NCI-H1417 treated with DMSO at 0.1 percent for 48 hours (cell line): ENCODE measurements at places on chromosomes 7 and 10.

DNA sequence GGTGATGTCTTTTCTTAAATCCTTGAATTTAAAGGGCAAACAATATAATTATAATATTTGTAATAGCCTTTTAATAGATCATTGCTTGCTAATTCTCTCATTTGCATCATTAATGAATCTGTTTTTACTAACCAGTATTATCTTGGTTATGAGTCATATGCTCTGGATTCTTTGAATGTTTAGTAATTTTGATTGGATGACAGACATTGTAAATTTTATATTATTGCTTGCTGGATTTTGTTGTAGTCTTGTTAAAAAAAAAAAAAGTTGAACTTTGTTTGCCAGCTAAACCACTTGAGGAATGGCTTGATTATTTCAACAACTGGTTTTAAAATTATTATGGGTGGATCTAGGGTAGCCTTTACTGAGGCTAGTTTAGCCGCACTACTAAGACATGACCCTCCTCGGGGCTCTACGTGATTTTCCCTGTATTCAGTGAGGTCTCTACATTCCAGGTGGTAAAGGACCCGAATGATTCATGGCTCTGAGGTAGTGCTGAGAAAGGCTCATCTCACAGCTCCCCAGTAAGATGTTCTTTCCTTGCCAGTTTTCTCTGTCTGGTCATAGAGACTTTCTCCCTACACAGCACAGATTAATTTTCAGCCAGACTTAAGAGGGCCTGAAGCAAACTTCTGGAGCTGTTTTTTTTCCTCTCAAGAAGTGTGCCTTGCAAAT, 8.5 kb downstream of the C10orf90 start:
- no peak for DNase-seq

GRCh38 chr10:5445006-5445405, 32.6 kb downstream of the NET1 start:
- DNase-seq: no peak

GRCh38 chr7:131555552-131556052, 826 bp downstream of the PODXL start:
- DNase-seq: no peak

GRCh38 chr7:131039355-131039762, 288.3 kb upstream of the MKLN1 start:
- DNase-seq: no peak

DNA sequence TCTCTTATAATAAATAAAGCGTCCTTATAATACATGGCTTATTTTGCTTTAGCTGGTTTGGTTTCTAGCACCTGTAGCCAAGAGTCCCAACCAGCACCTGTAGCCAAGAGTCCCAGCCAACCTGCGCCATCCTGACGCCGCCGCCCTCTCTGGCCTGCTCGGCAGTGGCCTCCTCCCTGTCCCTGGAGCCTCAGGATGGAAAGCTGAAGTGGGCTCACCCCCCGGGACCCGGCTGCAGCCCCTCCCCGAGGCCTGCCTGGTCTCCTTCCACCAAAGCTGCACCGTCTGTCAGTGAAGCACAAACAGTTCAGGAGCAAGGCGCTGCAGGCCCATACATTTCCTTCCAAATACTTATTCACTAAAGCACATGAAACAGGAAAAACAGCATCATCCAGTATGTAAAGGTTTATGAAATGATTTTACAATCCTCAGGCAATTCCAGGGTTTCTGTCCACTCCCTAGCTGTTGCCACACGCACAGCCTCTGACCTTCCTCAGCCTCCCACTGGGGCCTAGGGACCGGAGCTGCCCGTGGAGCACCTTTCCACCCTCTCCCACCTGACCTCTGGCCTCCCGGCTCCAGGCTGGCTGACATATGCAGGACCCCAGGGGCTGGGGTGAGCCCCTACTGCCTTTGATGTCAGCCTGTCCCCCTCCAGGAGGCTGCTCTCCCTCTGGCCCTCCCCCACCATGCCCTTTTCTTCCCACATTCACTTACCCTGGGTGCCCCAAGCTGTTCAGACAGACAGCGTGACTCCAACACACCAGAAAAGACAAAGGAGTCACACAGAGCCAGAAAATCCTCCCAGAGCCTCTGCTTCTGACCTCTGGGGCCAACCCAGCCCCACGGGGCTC, 149.6 kb upstream of the PPP2R2D start:
- no peak for DNase-seq

- DNase-seq: peak; percentile 96
These were observed 267.9 kb upstream of the LRGUK start for GRCh38 chr7:133859231-133859630.

GRCh38 chr10:72796042-72796441, 97.5 kb upstream of the OIT3 start:
- no peak for DNase-seq

- DNase-seq: no peak
These were observed 131.4 kb upstream of the ZMIZ1 start for GRCh38 chr10:78937393-78937792.

DNA sequence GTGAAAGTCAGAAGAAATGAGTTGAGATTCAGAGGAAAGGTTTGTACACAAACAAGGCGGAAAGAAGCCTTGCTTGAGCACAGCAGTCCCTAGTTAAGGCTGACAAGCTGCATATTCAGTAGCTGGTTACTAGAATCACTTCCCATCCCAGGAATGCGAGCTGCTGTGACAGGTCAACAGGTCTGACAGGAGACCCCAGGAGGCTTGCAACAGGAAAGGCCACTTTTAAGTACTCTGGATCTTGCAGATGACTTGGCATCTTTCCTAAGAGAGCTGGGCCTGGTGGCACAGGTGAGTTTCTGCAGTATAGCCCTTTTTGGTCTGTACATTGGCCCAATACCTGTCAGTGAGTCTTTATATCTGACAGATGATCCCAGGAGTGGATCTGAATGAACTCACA, 35.7 kb upstream of the UNC5B start:
- no peak for DNase-seq

DNA sequence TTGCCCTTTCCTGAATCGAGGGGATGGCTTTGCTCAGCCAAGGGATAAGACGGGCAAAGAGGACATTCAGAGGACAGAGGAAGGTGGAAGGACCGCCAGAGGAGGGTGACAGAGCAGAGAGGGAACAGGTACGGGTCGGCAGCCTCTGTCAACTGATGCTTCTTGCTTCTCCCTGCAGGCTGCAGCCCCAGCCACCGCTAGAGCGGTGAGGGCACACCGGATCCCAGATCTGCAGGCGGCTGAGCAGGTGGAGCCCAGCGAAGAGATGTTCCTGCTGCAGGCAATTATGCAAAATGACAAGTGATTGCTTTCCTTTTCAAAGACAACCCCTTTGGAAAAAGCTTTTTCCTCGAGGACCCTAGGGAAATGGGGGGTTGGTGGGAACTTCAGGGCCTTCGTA, 181.9 kb upstream of the ANKRD30A start:
- no peak for DNase-seq

DNA sequence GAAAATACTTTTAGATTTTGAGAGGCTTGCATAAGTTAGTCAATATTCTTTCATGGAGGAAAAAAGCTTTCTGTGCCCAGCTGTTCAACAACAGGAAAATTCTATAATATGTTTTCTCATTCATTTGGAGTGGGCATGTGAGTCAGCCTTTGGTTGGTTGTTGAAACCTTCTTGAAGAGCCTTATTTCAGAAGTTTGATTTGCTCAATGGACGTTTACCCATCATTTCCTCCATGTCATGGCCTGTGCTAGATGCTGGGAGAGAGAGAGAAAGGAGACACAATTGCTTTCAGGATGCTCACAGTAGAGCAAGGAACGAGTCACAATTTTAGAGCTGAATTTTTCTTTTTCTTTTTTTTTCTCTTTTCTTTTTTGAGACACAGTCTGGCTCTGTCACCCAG, 181.7 kb downstream of the PRKCQ start:
- no peak for DNase-seq

DNA sequence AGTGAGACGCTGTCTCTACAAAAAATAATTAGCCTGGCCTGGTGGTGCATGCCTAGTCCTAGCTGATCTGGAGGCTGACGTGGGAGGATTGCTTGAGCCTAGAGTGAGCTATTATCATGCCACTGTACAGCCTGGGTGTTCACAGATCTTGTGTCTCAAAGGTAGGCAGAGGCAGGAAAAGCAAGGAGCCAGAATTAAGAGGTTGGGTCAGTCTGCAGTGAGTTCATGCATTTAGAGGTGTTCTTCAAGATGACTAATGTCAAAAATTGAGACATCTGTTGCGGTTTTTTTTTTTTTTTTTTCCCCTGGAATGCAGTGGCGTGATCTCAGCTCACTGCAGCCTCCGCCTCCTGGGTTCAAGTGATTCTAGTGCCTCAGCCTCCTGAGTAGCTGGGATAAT, 5.4 kb downstream of the PPIA start:
- DNase-seq: no peak

DNA sequence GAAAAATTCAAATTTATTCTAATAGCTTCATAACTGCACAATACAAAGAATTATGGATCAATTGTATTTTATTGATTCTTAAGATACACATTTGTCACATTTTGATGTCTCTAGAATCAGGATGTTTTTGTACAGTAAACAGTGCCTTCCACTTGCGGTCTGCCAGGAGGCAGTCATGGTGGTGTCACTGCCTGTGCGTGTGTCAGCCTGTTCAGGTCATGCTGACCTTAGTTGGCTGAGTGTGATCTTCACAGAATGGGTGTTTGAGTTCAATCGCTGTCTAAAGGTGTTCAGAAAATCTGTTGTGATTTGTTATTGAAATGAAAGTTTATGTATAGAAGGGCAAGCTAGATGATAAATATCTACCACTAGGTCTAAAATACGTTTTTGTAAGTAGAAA, 20.7 kb downstream of the SEC61A2 start:
- DNase-seq: no peak

DNA sequence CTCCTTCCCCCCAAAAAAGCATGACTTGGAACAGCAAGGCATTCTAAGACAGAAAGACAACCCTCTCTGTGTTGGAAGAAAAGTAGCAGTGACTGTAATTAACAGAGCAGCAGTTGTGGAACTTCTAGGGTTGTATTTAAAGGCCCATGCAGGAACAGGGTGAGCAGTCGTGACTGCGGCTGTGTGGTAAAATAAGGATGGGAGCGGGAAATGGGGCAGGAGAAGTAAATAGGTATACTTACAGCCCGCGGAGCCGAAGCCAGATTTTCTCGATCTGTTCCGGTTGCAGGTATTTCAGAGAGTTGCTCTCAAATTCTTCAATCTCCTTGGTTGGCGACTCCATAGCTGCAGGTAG, 179 bp downstream of the PDE1C start:
- DNase-seq: no peak

DNA sequence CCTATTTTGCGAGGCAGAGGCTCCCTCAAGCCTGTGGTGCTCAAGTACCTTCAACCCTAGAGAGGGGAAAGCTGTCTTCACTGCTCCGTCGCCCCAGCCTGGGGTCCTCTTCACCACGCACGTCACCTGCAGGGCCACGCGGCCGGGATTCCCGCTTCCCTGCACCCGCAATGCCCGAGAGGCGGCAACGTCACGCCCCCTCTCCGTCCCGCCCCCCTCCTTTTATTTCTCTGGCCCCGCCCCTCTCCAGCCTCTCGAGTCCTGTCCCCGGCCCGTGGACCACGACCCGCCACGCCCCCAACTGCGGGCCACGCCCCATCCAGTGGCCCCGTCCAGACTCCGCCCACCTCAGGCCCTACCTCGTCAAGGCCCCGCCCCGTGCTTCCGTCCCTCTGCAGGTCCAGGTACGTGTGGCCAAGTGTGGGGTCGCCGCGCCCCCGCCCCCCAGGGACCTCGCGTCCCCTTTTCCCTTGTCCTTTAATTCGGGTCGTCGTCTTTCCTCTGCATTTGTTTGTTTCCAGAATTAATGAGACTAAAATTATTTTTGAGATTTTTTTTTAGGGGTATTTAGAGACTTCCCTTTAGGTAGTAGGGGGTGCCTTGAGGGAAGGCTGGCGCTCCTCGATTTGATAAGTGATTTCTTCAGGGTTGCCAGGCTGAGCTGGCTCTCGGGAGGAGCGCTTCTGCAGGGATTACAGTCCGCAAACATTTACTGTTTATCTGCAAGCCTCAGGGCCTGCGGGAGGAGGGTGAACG, 69.8 kb upstream of the BAIAP2L1 start:
- DNase-seq: no peak
